Left ventricle myocardium inferior (tissue), 1 donor: ENCODE measurements at places on chromosomes 1 and 21. TPM values are rescaled to one million over a fixed set of nuclear protein-coding genes. Genes with fewer than 3 reads are reported as not detected.

GRCh38 chr1:34018285-34018684 is 146.7 kb downstream of the CSMD2 start:
- H3K27me3 ChIP-seq, result peaks cover 21% of the 10 kb centered on the region
- no peaks in the 10 kb centered on the region for H3K36me3 ChIP-seq
- no peak overlapping the region for H3K27ac ChIP-seq
- DNase-seq, result no peak
- peaks cover 11% of the 10 kb centered on the region for H3K4me1 ChIP-seq
- H3K4me3 ChIP-seq, result no peak overlapping the region

DNA sequence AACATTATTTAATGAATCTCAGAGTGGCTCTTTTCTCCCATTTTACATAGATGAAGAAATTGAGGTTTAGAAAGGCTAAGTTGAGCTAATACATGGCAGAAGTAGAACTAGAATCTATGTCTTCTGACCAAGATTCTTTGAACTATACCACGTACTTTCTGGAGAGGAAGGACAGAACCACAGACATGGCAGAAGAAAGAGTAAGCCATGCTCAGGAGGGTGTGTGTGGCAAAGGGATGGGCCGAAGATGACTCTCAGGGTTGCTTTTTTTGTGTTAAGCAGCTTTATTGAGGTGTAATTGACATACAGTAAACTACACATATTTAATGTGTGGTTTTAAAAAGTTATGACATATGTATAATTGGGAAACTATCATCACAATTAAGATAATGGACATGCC is 69.5 kb downstream of the PEX14 start:
- H3K4me3 ChIP-seq, result no peak overlapping the region
- H3K27ac ChIP-seq, result no peak overlapping the region
- no peaks in the 10 kb centered on the region for H3K36me3 ChIP-seq

DNA sequence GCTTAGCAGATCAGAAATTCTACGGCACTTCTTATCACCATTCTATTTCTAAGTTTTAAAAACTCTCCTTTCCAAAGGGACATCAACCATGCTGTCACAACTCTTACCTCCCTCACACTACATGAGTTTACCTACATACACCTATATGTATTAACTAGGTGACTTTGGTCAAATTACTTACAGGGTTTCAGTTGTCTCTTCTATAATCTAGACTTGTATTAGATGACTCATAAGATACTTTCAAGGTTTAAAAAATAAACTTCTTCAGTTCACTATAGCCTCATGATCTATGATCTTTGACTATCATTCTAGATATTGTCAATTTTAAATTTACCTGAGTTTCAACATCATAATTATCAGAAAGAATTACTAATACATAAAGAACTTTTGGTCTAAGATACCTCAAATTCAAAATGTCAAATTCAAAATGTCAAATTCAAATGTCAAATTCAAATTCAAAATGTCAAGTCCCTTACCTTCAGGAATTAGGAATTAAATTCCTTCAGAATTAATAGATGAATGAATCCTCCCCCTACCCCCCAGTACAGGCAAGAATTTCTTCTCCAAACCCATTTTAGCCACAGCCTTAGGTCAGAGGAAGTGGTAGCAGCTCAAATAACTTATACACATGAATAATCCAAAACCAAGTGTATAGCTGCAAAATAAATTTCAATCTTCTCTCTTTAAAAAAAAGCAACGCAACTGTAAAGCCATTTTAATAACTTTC is 31.1 kb downstream of the OTUD7B start:
- no peaks in the 10 kb centered on the region for H3K27me3 ChIP-seq
- no peak overlapping the region for H3K4me3 ChIP-seq
- H3K27ac ChIP-seq, result no peak overlapping the region

DNA sequence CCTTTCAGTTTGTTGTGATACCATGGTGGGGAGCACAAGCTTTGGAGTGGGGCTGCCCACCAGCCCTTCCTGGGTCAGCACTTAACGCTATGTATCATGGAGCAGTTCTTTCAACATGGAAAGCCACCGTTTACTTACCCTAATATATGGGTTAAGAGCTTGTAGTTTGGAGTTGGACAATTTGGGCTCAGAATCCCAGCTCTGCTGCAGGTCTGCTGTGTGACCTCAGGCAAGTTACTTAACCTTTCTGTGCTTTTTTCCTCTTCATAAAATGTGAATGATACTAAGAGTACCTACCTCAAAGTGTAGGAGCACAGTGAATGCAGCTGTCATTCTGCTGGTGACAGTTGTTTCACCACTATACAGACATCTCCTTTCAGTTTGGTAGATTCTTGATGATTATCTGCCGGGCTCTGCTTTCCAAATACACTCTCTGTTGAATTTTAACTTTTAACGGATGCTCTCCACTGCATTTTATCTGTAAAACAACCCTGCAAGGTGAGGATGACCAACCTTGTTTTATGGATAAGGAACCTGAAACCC is 23.8 kb downstream of the ALPL start:
- H3K36me3 ChIP-seq, result no peaks in the 10 kb centered on the region
- H3K4me3 ChIP-seq, result no peak overlapping the region
- H3K27ac ChIP-seq, result no peak overlapping the region
- no peaks in the 10 kb centered on the region for H3K27me3 ChIP-seq
- no peak for DNase-seq
- H3K4me1 ChIP-seq, result peaks cover 33% of the 10 kb centered on the region

GRCh38 chr1:168246506-168246905 is 20.7 kb downstream of the SFT2D2 start:
- H3K4me1 ChIP-seq, result peaks cover 31% of the 10 kb centered on the region
- H3K27me3 ChIP-seq, result no peaks in the 10 kb centered on the region
- no peak overlapping the region for H3K4me3 ChIP-seq
- no peak for DNase-seq
- H3K27ac ChIP-seq, result no peak overlapping the region
- peaks cover 75% of the 10 kb centered on the region for H3K36me3 ChIP-seq

GRCh38 chr1:195082183-195082582 is 1526.1 kb downstream of the KCNT2 start:
- no peaks in the 10 kb centered on the region for H3K36me3 ChIP-seq
- no peak for DNase-seq
- H3K4me1 ChIP-seq, result no peaks in the 10 kb centered on the region
- no peaks in the 10 kb centered on the region for H3K27me3 ChIP-seq

DNA sequence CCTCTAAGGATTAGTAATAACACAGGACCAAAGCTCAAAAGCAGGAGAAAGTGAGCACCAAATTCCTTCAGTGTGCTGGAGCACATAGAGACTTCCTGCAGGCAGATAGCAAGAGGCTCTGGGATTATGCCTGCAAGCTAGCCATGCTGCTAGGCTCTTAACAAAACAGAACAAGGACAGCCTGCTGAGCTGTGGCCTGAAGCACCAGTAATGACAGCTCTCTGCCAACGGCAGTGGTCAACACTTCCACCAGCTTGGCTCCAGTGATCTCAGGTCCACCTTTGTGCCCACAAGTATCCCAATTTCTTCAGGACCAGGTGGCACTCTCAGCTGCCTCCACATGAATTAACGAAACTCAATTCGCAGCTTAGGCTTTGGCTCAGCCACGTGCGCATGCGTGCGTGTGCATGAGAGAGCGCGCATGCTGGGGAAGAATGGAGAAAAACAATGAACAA is 64.2 kb downstream of the SLC45A1 start:
- no peak overlapping the region for H3K4me3 ChIP-seq
- H3K27ac ChIP-seq, result peak overlapping the region; percentile 94
- no peaks in the 10 kb centered on the region for H3K27me3 ChIP-seq
- DNase-seq, result no peak
- H3K4me1 ChIP-seq, result peaks cover 99% of the 10 kb centered on the region

- peaks cover 61% of the 10 kb centered on the region for H3K36me3 ChIP-seq
- H3K27ac ChIP-seq, result peak overlapping the region; percentile 72
- H3K4me3 ChIP-seq, result no peak overlapping the region
- peaks cover 68% of the 10 kb centered on the region for H3K4me1 ChIP-seq
These were observed 14.5 kb downstream of the KDF1 start for GRCh38 chr1:26945728-26946127.

- H3K27ac ChIP-seq, result no peak overlapping the region
- H3K36me3 ChIP-seq, result no peaks in the 10 kb centered on the region
- peaks cover 34% of the 10 kb centered on the region for H3K27me3 ChIP-seq
- H3K4me3 ChIP-seq, result no peak overlapping the region
- H3K4me1 ChIP-seq, result no peaks in the 10 kb centered on the region
These were observed 54.6 kb upstream of the POU2F1 start for GRCh38 chr1:167165948-167166689.

DNA sequence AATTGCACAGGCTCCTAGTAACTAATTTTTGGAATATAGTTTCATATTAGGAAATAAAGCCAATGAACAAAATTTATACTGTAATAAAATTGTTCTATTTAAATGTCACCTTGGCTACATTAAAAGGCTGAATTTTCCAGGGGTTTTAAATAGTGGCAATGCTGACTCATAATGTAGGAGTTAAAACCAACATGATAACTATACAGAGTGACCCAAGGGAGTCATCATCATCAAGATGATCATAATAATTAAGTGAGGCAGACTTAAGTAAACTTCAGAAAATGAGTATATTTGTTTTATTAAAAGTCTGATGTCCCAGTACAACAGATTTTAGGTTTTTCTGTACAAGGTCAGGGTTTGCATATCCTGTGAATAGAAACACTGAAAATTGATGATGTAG is 183.4 kb downstream of the PLPPR4 start:
- no peak for DNase-seq
- H3K36me3 ChIP-seq, result no peaks in the 10 kb centered on the region
- H3K4me1 ChIP-seq, result peaks cover 15% of the 10 kb centered on the region

GRCh38 chr21:44965251-44966022 is 25.6 kb downstream of the SLX9 start:
- DNase-seq, result no peak
- no peaks in the 10 kb centered on the region for H3K27me3 ChIP-seq
- no peak overlapping the region for H3K4me3 ChIP-seq
- peaks cover 92% of the 10 kb centered on the region for H3K4me1 ChIP-seq

GRCh38 chr1:221637641-221638041 is 104.2 kb downstream of the DUSP10 start:
- H3K36me3 ChIP-seq, result no peaks in the 10 kb centered on the region
- H3K27ac ChIP-seq, result no peak overlapping the region
- H3K4me3 ChIP-seq, result no peak overlapping the region
- DNase-seq, result peak; percentile 14
- H3K4me1 ChIP-seq, result peaks cover 15% of the 10 kb centered on the region
- no peaks in the 10 kb centered on the region for H3K27me3 ChIP-seq

DNA sequence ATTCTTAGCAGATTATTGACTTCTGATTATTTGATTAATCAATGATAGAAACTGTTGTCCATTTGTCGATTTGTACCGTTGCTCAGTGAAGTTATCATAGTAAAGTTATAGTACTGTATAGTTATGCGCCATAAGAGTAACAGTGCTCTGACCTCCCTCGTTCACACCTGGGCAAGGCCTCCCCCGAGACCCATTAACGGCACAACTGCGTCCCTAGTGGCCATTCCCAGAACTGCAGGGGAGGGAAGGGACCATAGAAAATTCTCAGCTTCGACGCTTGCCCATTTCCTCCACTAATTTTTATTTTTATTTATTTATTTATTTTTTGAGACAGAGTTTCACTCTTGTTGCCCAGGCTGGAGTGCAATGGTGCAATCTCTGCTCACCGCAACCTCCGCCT is 334.4 kb downstream of the DSCAM start:
- H3K27ac ChIP-seq, result no peak overlapping the region
- no peaks in the 10 kb centered on the region for H3K4me1 ChIP-seq
- H3K4me3 ChIP-seq, result no peak overlapping the region
- DNase-seq, result no peak

The GSTM1 gene
- not detected for total RNA-seq

The CCNL2 gene
- total RNA-seq, result 46.1 TPM

The TRIM45 gene
- total RNA-seq, result 13.0 TPM

The PKP1 gene
- 0.38 TPM for total RNA-seq

The SPRR2B gene
- total RNA-seq, result not detected

The CELSR2 gene
- total RNA-seq, result 4.2 TPM

The FCGR3B gene
- total RNA-seq, result 1.5 TPM

The TATDN3 gene
- 23.5 TPM for total RNA-seq

The MNDA gene
- total RNA-seq, result 2.7 TPM

The KCNJ15 gene
- 0.30 TPM for total RNA-seq
